Fibroblast of skin of left biceps (primary cell): ENCODE measurements at places on chromosomes 2 and 18.

GRCh38 chr18:44798433-44799048 lies 117.9 kb downstream of the SETBP1 start:
- no peak for DNase-seq

- DNase-seq = no peak
These were observed 154.0 kb downstream of the INHBB start for GRCh38 chr2:120499784-120500495.

DNA sequence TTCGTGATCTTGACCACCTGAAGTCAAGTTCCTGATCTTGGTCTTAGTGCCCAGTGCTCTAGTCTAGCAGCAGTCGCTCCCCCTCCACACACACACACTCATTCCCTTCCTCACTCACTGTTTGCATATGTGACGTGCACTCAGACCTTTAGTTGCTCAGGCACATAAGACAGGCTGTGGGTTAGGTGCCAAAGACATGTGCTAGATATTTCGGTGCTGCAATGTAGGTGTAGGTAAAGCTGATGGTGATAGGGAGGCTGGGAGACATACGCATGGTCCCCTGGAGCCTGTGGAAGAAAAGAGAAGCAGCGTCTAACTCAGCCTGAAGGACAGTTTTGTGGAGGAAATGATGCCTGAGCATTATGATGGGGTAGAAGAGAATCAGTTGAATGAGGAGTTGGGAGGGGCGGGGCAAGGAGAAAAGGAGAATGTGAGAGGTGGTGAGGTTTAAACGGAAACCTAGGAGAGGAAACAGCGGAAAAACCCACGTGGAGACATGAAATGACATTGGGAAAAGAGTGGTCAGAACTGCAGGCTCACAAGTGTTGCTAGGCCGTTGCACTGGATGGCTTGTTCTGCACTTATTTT lies 3.8 kb downstream of the TTC39C start:
- no peak for DNase-seq

DNA sequence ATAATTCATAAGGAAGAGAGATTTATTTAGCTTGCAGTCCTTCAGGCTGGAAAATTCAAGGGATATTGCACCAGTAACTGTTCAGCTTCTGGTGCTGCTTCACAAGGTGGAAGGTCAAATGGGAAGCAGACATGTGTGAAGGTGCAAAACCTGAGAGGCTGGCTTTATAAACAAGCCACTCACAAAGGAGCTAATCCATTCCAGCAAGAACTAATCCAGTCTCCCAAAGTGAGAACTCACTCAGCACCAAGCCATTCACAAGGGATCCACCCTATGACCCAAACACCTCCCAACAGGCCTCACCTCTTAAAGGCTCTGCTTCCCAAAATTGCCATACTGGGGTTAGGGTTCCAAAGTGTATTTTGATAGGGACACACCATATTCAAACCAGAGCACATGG lies 1018.4 kb upstream of the ACVR2A start:
- no peak for DNase-seq

DNA sequence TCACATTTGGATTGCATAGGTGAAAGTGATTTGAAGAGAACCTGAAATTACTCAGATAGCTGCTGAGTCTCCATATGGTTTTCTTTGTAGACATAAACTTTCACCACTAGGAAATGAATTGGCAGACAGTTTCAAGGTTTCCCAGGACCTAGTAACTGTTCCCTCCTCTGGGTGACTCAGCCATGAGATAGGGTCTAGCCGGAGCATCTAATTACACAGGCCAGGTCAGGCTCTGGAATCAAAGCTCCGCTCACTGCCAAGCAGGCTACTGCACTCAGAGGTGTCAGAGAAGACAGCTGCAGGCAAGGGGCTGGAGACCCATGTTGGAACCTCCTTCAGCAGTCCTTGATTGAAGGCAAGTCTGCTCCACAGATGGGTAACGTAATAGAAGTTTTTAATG lies 429.2 kb downstream of the TNS1 start:
- peak; percentile 29 for DNase-seq

- DNase-seq = no peak
These were observed 33.4 kb downstream of the TGFBRAP1 start for GRCh38 chr2:105296017-105296611.

- no peak for DNase-seq
These were observed 263.8 kb downstream of the KCNE4 start for GRCh38 chr2:223315813-223316212.
